ENCODE measurements at places on chromosomes 6 and 20.

- DNase-seq = no peak
These were observed 65.2 kb downstream of the HFE start for GRCh38 chr6:26152226-26153101.

DNA sequence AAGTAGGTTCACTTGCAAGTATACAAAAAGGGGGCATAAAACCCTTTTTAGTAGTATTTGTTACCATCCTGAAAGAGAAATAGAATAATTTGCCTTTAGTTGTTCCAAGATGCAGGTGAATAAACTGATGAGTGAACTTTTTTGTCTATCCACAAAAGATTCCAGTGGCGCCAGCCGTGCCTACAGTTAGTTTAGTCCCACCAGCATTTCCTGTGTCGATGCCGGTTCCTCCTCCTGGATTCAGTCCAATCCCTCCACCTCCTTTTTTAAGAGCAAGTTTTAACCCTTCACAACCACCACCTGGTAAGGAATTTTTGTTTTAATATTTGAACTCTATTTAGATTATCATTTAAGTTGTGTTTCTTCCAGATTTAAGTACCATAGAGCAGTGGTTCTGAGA lies 90.9 kb downstream of the SCAF8 start:
- DNase-seq = no peak

- no peak for DNase-seq
These were observed 84.7 kb downstream of the MAP3K4 start for GRCh38 chr6:161076181-161076677.

DNA sequence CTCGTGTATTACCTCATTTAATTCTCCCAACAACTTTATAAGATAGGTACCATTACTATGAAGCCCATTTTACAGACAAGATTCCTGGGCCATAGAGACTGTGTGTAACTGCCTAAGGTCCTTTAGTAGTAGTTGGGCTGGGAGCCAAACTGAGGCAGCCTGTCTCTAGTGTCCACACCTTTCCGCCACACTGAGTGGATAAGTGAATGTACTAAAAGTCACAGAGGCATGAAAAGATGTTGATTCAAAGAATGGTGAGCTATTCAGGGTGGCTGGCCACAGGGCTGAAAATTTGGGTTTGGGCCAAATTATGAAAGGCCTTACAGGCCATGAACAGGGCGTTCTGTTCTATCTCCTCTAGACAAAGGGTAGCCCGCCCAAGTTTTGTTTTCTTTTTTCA lies 11.0 kb downstream of the CD24 start:
- no peak for DNase-seq

DNA sequence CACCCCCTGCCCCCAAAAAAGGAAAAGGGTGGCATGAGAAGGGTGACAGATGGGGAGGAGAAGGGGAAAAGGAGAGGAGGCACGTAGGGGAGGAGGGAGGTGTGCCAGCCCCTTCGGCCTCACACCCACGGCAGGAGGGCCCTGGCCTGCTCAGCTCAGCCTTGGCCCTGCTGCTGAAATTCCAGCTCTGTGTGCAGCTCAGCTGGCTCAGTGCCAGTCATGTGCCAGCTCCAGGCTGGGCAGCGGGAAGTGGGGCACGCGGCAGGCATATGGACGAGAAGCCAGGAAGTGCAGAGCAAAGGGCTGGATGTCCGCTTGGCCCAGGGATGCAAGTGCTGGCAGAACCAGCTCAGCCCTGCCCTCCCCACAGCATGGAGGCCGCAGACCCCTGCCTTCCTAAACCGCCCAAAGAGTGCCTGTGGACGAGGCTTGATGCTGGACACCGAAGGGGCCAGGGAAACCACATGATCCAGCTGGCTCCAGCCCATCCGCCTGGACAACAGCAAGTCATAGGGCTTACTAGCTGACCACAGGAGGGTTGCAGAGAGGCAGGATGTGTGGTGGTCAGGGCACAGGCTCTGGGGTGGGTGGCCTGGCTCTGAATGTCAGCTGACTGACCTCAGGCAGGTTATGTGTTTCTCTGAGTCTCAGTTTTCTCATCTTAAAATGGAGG lies 60.2 kb downstream of the NOL4L start:
- DNase-seq = peak; percentile 83

DNA sequence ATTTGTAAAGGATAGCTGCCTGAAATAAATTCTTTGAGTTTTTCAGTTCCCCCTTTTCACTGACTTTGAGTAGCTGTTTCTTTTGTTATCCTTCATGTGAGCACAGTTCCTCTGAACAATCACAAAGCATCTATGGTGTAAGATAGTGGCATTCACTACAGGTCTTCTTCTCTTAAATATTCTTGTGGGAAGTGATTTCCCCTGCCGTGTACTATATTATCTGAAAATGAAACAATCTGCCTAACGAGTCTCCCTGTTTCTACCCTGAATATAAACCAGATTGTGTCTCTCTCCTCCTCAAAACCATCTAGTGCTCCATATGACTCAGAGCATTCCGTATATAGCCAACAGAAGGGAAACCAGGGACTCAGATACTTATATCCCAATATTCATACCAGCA lies 380.1 kb upstream of the SOX4 start:
- no peak for DNase-seq

DNA sequence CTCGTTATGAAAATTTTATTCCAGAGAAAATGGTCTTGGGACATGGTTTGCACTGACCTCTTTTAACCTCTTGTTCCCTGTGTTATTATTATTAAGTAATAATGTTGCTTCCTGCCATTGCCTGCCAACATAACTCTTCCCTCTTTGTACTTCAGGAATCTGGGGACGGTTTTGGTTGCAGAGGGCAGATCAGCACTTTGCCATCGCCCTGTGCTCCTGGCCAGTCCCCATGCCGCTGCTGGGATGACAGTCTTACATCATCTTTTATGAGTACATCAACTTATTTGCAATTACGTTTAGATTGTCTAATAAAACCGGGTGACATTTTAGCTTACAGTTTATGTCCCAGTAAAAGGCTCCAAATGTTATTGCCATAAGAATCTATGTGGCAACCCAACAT lies 157.2 kb downstream of the CDH26 start:
- DNase-seq = no peak

GRCh38 chr6:2641044-2641725 lies 109.5 kb downstream of the MYLK4 start:
- no peak for DNase-seq

GRCh38 chr6:85115376-85115775 lies 334.5 kb upstream of the NT5E start:
- DNase-seq = no peak

DNA sequence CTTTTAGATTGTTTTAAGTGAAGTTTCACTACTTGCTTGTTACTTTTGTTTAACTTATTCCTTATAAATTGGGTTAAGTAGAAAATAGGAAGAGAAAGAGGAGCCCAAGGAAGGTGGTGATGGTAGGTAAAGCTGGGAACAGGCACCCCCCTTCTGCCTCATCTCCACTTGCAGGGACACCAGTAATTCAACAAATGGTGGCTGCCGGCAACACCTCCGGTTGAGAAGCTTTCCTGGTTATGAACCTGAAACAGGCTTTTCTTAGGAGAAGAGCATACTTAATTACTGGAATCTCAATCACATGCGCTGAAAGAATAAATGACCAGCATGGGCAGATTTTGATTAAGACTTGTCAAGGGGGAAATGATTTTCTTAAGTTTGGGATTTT lies 158.9 kb upstream of the ZNF217 start:
- DNase-seq = no peak

DNA sequence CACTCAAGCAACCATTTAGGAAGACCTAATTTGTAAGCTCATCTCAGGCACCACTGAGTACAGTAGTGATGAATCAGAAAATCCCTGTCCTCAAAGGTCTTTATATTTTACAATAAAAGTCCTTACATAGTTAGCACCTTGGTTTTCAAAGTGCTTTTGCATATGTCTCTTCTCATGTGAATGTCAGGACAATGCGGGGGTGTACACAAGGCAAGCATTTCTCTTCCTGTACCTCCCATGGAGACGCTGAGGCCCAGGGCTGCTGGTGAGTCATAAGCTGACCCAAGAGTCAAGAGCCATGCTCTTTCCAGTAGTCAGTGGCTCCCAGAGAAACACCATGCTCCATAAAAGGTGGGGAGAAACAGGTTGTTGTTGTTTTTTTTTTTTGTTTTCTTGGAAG lies 174.0 kb downstream of the GJA10 start:
- peak; percentile 29 for DNase-seq

DNA sequence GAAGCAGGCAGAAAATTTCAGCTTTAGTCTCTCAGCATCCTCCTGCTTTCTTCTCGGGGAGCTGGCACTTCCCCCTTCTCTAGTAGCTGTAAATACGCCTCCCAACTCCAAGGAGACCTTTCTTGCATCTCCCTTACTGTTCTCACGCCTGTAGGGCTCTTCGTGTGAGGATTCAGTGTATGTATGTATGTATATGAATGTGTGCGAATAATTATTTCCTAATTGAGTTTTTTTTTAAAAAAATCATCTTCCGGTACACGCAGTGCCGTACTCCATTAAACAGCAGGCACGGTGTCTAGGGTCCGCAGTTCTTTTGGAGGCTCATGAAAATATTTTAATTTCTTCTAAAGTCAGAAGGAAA lies 85.4 kb downstream of the HFE start:
- no peak for DNase-seq

DNA sequence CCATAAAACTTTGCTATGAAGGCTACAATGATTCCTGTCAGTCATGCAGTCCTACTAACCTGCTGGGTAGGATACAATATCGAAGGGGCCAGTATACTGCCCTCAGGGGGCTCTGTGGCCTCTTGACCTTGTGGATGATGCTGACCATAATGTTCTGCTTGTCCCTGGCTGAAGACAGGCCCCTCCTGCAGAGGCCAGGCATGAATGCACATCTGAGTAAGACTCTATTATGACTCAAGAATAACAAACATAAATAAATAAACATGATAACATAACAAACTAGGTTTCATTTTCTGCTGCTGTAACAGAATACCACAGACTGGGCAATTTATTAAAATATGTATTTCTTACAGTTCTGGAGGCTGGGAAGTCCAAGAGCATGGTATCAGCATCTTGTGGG lies 44.0 kb upstream of the POU5F1 start:
- no peak for DNase-seq

- DNase-seq = no peak
These were observed 53.4 kb upstream of the TMEM30A start for GRCh38 chr6:75337835-75338580.

DNA sequence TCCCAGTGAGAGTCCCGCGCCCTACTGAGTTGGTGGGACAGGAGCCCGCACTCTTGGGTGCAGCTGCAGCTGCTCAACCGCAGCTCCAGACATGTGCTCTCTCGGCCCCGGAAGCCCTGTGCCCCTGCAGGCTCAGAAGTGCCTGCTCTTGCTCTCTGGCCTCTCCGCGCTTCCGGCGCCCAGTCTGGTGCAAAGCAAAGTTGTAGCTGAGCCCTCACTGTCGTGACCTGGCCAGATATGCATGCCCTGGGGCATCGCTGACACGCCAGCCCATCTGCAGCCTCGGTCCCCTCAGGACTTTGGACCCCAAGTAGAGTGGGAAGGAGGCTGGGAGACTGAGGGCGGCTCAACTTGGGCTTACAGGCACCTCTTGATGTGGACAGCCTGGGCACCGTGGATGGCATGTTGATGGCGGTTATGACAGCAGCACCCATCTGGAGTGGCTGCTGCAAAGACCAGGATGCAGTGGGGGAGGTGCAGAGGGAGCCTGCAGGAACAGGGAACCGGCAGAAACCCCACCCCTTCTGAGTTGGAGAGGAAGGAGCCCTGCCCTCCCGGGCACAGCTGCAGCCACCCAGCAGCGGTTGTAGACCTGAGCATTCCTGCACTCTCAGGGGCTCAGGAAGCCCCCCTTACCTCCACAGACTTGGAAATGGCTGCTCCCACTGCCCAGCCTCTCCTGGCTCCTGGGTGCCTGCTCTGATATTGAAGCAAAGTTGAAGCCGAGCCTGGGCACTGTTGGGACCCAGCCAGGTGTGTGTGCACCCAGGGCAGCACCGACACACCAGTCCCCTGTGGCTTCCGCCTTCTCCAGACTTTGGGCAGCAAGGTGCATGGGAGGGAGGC lies 462.6 kb downstream of the TBC1D32 start:
- DNase-seq = no peak

DNA sequence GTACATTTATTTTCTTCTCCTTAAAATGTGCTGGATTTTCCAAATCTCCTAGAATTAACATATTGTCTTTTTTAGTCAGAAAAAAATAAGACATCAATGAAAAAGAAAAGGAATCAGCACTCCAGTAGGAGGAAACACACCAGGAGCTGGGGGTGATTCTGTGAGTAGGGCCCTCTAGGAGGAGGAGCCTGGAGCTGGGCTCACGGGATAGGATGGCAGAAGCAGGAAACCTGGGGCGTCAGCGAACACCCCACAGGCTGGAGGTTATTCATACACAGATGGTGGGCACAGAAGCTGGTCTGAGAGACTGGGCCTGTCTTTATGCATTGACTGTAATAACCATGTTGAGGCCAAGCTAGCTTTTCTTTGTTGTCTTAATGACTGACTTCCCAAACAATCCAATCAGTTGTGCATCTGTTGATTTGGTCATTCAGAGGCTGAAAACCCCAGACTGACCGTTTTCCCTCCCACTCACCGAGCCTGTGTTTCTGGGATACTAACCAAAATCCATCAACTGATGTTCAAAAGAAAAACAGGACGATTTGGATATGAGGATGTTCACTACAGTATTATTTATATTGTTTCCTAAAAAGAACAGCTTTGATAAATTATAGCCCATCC lies 53.1 kb downstream of the CPNE5 start:
- DNase-seq = no peak

Data from left cardiac atrium (tissue), 4 donors.